ENCODE measurements at places on chromosomes 13 and 19. TPM values are rescaled to one million over a fixed set of nuclear protein-coding genes. Genes with fewer than 3 reads are reported as not detected.

GRCh38 chr13:102626928-102627327 is 30.1 kb downstream of the TPP2 start:
- DNase-seq, result peak; percentile 9

GRCh38 chr19:47503130-47503825 is 11.6 kb downstream of the NAPA start:
- no peak for DNase-seq

DNA sequence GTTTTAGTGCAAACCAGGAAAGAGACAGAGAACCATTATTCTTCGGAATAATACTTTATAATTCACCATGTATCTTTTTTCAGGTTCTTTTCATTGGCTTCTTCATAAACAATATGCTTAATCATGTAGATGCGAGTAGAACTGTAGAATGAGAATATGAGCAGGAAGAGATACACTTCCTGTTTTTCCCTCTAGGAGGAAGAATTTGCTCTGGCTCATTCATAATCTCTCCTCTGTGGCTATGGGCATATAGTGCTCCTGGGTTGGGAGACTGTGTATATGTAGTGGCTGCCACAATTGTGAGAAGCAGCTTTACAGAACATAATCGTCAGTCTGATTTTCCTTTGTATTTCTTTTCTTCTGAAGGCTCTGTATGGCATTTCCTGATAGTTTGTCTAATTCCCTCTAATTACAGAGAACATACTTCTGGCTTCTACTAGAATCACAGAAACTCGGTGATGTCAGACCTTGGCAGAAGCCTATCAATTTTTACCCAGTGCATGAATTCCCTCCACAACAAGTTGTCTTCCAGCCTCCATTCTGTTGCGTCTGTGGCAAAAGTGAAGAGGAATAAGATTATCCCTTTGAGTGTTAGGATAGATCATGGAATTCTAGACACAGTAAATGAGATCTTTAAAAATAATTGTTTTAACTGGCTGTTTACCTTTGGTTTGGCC is 2.9 kb upstream of the DCLK1 start:
- DNase-seq, result no peak

DNA sequence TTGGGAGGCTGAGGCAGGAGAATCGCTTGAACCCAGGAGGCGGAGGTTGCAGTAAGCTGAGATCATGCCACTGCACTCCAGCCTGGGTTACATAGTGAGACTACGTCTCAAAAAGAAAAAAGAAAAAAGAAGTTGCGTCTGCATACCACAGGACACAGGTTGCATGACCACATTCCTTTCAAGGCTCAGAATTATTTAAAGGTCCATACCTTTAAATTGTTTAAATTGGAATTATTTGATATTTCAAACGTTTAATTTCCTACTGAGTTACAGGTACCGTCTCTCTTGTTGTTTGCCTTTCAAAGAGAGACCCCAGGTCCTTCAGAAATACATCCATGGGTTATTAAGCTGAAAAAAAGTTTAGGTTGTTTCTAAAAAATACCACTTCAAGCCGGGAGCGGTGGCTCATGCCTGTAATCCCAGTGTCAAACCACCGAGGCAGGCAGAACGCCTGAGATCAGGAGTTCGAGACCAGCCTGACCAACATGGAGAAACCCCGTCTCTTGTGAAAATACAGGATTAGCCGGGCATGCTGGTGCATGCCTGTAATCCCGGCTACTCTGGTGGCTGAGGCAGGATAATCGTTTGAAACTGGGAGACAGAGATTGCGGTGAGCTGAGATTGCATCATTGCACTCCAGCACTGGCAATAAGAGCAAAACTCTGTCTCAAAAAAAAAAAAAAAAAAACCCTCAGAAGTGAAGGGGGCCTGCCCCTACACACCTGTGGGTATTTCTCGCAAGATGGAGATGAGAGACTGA is 18.6 kb downstream of the ZNF816 start:
- DNase-seq, result no peak

GRCh38 chr13:111251646-111252445 is 68.6 kb upstream of the TEX29 start:
- no peak for DNase-seq

- no peak for DNase-seq
Measured at GRCh38 chr13:94636942-94637578, 35.4 kb downstream of the GPR180 start.

GRCh38 chr19:12790628-12791344 is 500 bp upstream of the JUNB start:
- DNase-seq, result no peak

DNA sequence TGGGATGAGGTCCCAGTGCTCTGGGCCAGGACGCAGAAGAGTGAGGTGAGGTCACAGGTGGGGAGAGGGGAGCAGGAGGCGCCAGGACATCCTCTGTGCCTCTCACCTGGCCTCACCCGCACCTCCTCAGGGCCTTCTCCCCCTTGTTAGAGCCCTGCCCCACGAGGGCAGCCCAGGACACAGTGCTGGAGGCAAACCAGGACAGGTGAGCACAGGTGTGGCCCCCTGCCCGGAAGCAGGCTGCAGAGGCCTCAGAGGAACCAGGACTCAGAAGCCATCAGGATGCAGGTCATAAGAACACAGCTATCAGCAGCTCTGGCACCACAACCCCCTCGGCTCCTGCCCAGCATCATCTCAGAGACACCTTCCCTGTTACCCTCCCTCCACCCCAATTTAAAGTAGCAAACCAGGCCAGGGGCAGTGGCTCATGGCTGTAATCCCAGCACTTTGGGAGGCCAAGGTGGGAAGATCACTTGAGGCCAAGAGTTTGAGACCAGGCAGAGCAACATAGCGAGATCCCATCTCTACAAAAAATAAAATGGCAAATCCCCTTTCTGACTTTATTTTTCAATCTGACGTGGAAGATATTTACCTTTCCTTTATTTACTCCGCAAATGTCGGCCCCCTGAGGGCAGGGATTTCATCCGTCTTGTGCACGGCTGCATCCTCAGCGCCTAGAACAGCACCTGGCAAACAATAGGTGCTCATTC is at the start of gene CEACAM16:
TSS of gene CEACAM16 (plus strand) at position 660 of the 710 bp plus-strand sequence. CDS start 2,306 bp downstream, outside the sequence.
- no peak for DNase-seq

- DNase-seq, result no peak
Measured at GRCh38 chr19:34248941-34249340, 5.4 kb upstream of the GARRE1 start.

DNA sequence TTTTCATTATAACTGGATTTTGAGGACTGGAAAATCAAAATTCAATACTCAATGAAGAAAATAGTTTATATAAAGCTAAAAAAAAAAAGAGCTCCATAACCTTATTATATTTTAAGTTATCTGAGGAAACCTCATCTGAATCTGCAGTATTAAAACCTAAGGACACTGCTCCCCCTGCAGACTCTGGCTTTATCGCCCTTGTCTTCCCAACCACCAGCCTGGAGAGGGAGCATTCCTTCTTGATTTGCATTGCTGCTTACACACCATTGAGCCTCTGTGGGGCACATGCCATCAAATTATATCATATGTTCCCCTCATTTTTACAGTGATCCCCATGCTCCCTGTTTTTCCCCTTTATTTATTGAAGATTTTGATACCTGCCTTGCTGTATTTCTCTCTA is 871.4 kb upstream of the GPC6 start:
- no peak for DNase-seq

GRCh38 chr19:57719901-57720519 is 7.4 kb downstream of the ZNF671 start:
- no peak for DNase-seq

- DNase-seq, result no peak
Measured at GRCh38 chr13:60509601-60510386, 112.8 kb downstream of the TDRD3 start.

DNA sequence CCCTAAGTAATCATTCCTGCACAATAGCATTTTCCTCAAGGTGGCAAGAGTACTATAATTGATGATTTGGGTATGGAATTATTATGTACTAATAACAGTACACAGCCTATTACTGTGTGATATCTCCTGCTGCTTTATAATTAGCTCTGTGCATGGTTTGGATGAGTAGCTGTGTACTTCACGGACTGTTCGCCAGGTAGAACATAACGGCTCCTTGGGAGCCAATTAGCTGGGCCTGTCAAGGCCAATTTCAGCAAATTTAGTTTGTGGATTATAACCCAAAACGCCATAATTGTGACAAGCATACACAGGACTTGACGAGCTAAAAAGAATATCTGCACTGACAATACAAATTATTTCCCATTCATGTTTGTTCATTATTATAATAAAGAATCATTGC is 1584.2 kb downstream of the SLITRK1 start:
- no peak for DNase-seq

DNA sequence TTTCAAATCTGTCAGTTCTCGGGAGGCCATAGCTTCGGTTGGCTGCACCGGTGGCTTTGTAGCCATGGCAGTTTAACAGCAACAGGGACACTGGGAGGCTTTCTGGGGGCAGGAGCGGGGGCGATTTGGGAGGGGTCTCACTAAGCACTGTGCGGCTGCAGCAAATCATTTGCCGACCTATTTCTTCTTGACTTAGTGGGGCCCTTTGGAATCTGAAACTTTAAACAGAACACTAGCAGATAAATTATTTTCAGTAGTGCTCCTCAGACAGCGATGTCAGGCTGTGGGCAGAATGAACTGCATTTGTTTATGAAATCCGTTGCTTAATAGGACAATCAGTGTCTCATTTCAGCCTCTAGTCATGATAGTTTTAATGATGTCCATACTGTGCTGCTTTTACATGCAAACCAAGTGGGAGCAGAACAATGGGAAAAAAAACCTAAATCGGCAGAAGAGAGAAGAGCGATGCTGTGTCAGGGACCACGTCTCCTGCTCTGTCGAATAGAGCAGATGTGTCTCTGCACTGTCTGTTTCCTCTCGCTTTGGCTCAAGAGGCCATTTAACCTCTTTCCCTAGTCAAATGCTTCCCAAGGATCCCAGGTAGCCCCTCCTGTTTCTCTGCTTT is 211.9 kb downstream of the OLFM4 start:
- DNase-seq, result no peak

DNA sequence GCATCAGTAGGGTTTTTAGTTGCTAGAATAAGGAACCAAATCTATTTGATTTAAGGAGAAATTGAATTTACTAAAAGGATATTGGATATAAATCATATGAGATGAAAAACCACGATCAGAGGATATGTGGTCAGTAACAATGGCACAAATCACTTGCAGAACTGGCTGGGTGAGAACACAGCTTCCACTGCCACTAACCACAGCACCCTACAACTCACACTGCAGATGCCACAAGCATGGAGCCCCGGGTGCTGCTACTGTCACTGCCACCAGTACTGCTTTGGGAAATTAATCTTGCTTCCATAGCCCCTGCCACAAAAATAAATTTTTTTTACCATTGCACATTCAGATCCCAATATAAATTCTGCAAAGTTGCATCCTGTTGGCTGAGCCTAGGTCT is 40.6 kb upstream of the KLF12 start:
- DNase-seq, result no peak

GRCh38 chr13:26270707-26271106 is 16.8 kb downstream of the CDK8 start:
- no peak for DNase-seq

DNA sequence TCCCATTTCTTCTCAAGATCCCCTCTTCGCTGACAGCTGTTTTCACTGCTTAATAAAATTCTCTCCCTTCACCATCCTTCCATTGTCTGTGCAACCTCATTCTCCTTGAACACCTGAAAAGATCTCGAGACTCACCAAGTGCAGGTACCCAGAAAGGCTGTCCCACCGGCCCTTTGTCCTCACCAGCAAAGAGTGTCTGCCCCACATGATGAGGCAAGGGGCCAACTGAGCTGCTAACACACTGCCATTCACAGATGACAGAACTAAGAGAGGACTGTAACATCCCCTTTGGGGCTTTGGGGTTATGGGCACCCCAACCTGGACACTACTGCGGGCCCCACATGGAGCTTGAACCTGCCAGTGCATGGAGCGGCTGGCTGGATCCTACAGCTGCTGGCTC is 771.4 kb upstream of the MIR17HG start:
- no peak for DNase-seq

DNA sequence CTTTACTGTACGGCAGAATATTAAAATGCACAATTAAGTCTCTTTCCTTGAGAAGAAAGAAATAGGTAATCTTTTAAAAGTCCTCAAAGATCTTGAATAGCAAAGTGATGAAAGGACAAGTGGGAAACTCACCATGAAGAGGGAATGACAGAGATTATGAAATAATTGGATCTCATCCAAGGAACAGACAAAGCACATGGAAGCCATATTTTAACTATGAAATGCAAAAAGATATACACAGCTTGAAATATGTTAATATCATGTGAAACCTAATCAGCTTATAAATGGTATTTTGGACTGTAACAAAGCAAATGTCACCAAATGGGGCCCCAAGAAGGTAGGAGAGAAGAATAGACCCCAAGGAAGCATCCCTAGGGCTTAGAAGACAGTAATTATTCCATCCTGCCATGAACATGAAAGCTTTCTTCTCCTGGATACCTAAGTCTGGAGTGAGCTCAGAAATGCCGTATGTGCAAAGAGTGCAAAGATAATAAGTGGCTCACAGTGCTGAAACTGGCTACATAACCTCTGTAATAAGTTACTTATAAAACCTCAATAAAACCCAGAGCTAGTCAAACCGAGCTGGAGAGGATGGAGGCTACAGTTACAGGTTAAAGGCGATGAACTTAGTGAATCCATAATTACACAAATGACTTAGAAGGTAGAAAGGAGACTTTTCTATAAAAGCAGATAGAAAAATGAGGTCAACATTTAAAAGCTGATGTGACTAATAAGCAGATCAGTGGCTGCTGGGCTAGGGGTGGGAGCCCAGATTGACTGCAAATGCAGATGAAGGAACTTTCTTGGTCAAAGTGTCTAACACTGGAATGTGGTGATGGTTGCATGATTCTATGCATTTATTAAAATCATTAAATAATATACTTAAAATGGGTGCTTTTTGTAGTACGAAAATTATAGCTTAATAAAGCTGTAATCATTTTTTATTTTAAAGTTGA is 34.4 kb downstream of the DCLK1 start:
- peak; percentile 35 for DNase-seq

GRCh38 chr13:57045826-57046546 is 94.7 kb upstream of the PRR20A start:
- DNase-seq, result no peak

GRCh38 chr19:10817291-10818038 is 18.5 kb downstream of the TMED1 start:
- DNase-seq, result peak; percentile 59

- no peak for DNase-seq
Measured at GRCh38 chr19:45729800-45730290, 851 bp downstream of the FBXO46 start.

DNA sequence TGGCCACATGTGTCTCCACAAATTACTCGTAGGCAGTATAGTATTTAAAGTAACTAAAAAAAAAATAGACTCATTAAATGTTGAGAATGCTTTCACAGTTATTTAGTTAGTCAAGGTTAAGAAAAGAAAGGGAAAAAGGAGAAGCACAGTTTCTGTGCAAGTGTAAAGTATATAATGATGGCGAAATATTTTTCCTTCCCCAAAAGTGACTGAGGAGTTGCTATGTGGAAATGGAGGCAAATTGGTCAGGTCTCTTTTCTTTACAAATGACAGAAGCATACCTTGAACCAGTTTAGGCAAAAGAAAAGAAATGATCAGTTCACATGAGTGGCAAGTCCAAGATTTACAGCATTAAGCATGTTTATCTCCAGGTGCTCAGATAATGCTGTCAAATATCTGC is 18.0 kb downstream of the CSNK1A1L start:
- no peak for DNase-seq

- DNase-seq, result peak; percentile 81
Measured at GRCh38 chr19:5961969-5962945, 15.7 kb downstream of the RANBP3 start.

Gene KRTDAP
- polyA plus RNA-seq, result 1.4 TPM

Gene RYR1
- polyA plus RNA-seq, result 3.7 TPM

Gene ZNF729
- polyA plus RNA-seq, result 0.38 TPM

Gene SMIM44
- not detected for polyA plus RNA-seq

Gene HIPK4
- 0.35 TPM for polyA plus RNA-seq

Gene SKA3
- 10.0 TPM for polyA plus RNA-seq

Gene ZNF561
- polyA plus RNA-seq, result 62.5 TPM

Gene FAM32A
- polyA plus RNA-seq, result 98.5 TPM

Gene NANOS2
- polyA plus RNA-seq, result not detected
